ENCODE measurements at places on chromosomes 2 and 18.
A peak's percentile ranks its signal among the peaks of the same experiment; 100 is the strongest.

DNA sequence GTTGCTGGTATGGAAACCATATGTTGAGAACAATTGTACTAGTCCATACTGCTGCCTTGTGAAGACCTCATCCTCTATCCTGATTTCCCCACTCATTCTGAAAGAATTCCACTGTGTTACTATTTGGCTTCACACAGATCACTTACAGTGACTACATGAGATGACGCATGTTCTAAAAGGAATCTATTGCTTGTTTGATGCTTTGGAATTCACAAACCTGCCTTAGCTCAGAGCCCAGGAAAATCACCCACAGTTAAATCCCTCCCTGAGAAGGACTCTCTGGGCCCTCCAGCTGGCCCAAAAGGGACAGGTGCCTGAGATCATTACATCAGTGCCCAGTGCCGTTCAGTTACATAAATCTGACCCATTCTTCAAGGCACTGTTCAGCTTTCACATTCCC is 45.3 kb downstream of the KLHL29 start:
- no peak for DNase-seq

GRCh38 chr2:101569886-101570520 is 95.1 kb upstream of the RFX8 start:
- DNase-seq = no peak

GRCh38 chr18:75854174-75854573 is 426.7 kb upstream of the SMIM21 start:
- DNase-seq = peak; percentile 31

- DNase-seq = no peak
Observed at GRCh38 chr2:54708584-54709335, 14.7 kb upstream of the EML6 start.

GRCh38 chr2:31268344-31268743 is 34.4 kb downstream of the EHD3 start:
- no peak for DNase-seq

DNA sequence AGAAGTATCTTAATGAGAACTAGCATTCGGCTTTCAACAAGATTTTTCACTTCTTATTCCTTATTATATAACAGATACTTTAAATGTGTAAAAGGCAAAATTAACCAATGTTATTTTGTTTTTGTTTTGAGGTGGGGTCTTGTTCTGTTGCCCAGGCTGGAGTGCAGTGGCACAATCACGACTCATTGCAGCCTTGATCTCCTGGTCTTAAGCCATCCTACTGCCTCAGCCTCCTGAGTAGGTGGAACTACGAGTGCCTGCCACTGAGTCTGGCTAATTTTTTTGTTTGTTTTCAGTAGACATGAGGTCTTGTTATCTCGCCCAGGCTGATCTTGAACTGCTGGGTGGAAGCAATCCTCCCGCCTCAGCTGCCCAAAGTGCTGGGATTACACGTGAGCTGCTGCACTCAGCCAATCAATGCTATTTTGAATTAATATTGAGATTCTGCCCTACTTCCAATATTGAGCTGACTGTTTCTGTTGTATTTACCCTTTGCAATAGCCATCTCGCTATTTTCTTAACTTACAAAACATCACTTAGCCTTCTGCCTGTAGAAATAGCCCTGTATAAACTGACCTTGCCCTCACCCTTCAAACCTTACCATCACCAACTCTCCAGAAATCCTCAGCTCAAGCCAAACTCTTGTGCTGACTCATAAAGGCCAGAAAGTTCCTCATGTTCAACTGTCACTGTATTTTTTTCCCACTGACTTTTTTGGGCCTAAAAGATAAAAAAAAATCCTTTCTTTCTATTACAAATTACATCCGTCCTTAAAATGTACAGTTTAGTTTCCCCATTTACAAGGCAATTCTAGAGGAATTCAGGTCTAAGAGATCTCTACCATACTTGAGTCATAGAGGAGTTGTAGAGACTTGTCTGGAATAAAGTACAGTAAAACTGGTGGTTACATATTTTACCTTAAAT is 94.3 kb downstream of the OLA1 start:
- DNase-seq = no peak

DNA sequence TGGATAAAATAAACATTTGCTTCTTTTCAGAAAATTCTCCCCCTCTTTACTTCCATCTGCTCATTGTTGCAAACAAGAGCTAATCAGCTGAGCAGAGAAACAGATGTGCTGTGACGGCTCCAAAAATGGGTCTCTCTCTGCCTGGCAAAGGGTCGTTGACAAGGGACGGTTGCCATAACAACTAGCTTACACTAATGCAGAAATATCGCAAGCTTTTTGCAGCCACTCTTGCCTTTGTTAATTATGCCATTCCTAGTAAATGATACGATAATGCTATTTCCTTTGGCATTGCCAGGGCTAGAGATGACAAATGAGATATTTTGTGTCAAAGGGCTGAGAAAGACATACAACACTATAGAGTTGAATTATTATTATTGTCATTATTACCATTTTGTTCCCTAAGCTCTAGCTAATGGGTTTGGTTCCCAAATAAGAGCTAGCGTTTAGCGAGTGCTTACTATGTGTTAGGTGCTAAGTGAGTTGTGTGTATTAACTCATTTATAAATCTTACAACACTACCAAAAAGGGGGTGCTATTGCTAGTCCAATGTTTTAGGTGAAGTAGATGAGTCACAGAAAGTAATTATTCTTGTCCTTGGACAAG is 46.8 kb downstream of the MYO3B start:
- no peak for DNase-seq

DNA sequence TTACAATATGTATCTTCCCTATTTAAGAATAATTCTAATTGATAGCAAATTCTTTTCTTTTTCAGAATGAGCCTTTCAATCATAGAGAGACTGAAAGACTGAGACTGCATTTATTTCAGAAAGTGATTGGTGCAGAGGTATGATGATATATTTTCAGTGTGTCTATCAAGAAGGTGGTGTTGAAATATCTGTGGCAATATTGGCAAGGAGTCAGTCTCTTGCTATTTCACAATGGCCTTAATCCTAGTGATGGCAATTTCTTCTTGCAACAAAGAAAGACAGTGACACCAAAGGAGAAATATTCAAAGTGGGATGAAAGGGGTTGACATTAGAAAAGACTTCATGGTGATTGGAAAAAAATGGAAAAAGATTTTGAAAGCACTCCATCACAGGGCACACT is 21.7 kb upstream of the ZBTB14 start:
- no peak for DNase-seq

All from CMK (cell line).